ENCODE measurements at places on chromosomes 5 and 9.

- DNase-seq: no peak
Measured at GRCh38 chr5:151499501-151500035, 52.2 kb downstream of the SLC36A1 start.

- DNase-seq: no peak
Measured at GRCh38 chr9:32371279-32371678, 13.2 kb upstream of the ACO1 start.

GRCh38 chr9:72542917-72543316 is 21.5 kb downstream of the TMC1 start:
- no peak for DNase-seq

GRCh38 chr9:76803083-76803482 is 38.8 kb downstream of the PCA3 start:
- no peak for DNase-seq

DNA sequence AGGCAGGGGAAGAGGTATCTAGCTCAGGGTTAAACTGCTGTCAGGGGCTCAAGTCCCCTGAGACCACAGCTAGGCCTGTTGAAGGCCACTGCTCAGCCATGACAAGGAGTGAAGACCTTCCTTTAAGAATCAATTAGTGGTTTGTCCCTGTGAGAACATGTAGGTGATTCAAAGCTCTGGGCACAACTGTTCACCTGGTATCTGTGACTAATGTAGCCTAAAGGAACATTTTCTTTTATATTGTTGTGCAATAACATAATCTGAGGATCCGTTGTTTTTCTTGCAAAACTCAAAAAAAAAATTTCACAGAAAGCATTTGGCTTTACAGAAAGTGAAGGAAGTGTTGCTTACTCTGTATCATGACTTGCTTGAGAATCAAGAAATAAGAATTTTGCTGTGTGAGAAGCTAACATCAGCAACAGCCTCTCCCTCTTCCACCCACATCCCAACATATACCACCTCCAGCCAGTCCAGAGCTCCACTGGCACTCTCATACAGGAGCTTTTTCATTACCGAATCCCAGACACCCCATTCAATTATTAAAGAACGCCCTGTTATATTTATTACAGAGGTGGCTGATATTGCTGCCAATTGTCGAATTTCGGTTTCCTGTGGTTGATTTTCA is 807.0 kb downstream of the TLE4 start:
- no peak for DNase-seq

DNA sequence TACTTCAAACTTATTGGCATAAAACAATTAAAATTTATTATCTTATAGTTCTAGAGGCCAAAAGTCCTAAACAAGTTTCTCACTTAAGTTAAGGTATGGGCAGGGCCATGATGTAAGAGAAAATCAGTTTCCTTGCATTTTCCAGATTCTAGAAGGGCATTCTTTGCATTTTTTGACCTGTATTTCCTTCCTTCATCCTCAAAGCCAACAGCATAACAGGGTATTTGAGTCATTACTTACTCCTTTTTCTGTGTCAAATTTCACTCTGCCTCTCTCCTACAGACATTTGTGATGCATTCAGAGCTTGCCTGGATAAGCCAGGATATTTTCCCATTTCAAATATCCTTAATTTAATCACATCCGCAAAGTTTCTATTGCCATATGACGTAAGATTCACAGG is 1499.0 kb downstream of the EFNA5 start:
- no peak for DNase-seq

DNA sequence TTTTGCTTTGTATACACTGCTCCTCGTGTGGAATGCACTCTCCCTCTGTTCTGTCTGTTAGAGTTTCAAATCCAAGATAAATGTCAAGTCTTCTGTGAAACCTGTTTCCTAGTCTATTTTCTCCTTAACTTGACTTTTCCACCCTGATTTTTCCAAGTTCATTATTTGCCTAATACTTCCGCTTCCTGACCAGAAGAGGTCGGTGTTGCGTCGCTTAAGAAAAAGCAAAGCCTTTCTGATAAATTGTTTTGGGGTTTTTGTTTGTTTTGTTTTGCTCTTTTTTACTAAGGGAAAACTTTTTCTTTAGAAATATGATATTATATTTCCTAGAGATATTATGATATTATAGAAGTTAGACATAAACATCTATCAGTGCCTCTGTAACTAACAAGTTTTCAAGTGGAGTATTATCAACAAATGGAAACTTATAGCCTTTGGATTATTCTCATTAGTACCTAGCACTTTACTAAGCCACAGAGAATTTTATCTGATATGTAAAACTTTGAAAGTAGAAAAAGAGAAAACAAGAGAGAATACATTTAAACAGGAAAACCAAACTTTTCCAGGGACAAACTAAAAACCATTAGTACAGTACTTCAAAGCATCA is 55.8 kb downstream of the PHAX start:
- DNase-seq: no peak

DNA sequence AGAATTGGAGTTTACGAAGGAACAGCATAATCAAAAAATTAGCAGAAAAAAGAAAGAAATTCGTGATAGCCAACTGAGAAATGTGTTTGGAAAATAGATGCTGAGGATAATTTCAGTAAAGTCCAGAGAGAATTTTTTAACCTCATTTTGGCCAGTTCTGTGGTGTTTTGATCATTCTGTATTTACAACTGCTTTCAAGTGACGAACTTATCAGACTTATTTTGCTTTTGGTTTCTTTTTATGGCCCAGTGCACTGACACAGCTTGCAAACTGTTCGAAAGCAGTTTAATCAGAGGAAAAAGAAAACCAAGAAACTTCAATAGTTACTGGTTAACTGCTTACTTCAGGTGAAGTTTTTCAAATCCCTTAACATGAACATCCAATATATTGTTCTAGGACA is 1.9 kb downstream of the SDHA start:
- no peak for DNase-seq

All from activated naive CD4-positive, alpha-beta T cell (primary cell).